Sciatic nerve (tissue), 2 donors: ENCODE measurements at places on chromosomes 5 and 9.
A peak's percentile ranks its signal among the peaks of the same experiment; 100 is the strongest.

GRCh38 chr9:85527331-85528020 lies 214.3 kb downstream of the AGTPBP1 start:
- no peak for DNase-seq

- no peak for DNase-seq
Observed at GRCh38 chr5:74938250-74938933, 72.2 kb upstream of the FAM169A start.

- no peak for DNase-seq
Observed at GRCh38 chr5:133196441-133197085, 144.8 kb downstream of the HSPA4 start.

- DNase-seq = no peak
Observed at GRCh38 chr5:60445921-60446320, 254.0 kb downstream of the DEPDC1B start.

GRCh38 chr9:85484235-85484634 lies 257.5 kb downstream of the AGTPBP1 start:
- DNase-seq = no peak

GRCh38 chr5:135012033-135012588 lies 21.9 kb downstream of the PITX1 start:
- no peak for DNase-seq

GRCh38 chr9:8486095-8486494 lies 686.5 kb upstream of the DMAC1 start:
- no peak for DNase-seq

GRCh38 chr9:136316896-136317676 lies 10.3 kb upstream of the GPSM1 start:
- no peak for DNase-seq

GRCh38 chr5:60494635-60495034 lies 205.3 kb downstream of the DEPDC1B start:
- DNase-seq = no peak

DNA sequence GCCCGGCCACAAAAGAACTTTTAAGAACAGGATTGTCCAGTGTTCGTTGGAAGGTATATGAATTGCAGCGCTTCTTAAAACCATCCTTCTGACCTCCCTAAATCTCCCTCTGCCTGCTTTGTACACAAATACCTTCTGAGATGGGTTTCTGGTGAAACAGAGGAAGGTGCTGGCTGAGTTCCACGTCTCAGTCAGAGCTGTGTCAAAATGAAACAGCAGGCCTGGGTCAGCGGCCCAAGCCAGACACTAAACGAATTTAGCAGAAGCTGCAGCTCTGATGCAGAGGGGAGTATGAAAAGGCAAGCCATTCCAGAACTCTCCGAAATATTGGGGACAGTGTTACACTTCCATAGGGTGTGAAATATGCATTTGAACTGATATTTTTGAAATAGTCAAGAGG lies 37.8 kb upstream of the CRB2 start:
- DNase-seq = no peak

DNA sequence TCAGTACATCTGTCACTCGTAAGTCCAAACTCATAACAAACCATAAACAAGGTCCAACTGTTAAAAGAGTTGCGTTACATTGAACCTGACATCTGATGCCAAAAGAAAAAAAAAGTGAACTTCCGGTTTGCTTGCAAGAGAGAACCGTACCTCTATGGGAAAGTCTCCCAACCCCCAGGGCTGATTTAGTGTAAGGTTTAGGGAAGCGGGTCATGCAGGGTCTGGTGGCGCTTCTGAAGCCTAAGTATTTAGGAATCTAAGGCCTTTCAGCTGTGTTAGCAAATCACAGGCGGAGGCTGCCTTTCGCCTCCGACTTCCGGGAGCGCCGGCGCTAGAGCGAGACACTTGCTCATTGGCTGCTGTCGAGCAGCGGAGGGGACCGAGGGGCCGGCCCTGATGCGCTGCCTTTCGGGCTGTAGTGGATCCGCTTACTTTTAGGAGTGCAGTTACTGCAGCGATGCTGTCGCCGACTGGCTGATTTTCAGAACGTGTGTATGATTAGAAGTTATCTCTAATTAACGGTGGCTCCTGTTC lies 12.0 kb upstream of the GNPDA1 start:
- DNase-seq = peak; percentile 90

- no peak for DNase-seq
Observed at GRCh38 chr5:30401479-30402058, 791.9 kb upstream of the CDH6 start.

GRCh38 chr9:115469841-115470240 lies 351.9 kb upstream of the TNC start:
- DNase-seq = no peak

GRCh38 chr9:38362852-38363588 lies 29.5 kb upstream of the ALDH1B1 start:
- no peak for DNase-seq
